Stimulated activated CD4-positive, alpha-beta T cell treated with anti-CD3 and anti-CD28 coated beads, Interleukin-15, amount 100 ng/mL, for 48 hours (primary cell): ENCODE measurements at places on chromosomes 2 and 18.

DNA sequence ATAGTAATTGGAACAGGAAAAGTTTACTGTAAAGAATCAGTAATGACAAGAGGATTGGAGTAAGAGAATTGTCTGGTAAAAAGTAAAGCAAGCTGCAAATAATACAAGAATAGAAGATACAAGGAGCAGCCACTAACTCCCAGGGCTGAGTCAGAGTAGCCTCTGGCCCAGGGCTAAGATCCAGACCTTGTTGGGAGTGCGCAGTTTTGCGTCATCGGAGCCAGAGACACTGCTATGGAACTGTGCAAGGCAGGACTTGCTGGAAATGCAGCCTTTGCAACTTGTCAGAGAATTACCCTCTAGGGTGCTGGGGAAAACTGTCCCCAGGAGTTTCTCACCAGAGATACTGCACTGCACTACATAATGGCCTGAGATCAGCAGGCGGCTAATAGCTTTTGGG lies 135.2 kb downstream of the NYAP2 start:
- DNase-seq: no peak

DNA sequence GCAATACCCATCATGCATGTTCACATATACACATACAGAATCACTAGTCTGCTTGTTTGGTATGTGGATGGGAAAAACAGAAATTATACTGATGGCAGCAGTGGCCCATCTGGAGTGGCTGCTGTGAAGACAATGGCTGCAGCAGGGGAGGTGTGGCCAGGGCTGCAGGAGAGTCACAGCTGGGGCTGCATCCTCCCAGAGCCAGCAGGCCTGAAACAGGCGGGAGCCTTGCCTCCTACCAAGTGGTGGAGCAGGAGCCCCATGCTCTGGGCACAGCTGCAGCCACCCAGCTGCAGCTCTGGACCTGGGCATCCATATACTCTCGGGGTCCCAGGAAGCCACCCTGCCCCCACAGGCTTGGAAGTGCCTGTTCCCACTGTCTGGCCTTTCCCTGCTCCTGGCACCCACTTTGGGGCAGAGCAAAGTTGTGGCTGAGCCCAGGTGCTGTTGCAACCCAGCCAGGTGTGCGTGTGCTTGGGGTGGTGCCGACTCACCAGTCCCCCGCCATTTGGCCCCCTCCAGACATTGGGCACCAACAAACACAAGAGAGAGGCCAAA lies 136.6 kb downstream of the SPAG16 start:
- DNase-seq: no peak

GRCh38 chr2:164981217-164981990 lies 26.1 kb upstream of the SLC38A11 start:
- no peak for DNase-seq

DNA sequence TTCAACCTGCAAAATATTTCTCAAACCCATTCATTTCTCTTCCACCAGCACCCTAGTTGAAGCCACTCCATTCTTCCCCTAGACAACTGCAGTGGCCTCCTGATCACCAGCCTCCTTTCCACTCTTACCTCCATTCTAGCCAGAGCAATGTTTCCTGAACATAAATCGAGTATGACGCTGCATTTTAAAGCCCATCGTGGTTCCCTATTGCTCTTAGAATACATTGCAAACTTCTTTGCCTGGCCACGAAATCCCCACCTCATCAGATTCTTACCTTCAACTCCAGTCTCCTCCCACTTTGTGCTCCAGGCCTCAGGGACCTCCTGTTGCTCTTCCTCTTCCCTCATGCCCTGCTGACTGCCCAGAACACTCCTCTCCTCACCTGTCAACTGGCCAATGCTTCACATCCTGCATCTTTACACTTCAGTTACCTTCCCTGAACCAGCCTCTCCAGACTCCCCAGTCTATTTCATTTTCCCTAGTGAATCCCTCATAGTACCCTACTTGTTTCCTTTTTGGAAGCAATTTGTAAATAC lies 176.5 kb upstream of the CTAGE1 start:
- DNase-seq: no peak

- no peak for DNase-seq
Observed at GRCh38 chr2:229443141-229443540, 172.1 kb upstream of the PID1 start.

DNA sequence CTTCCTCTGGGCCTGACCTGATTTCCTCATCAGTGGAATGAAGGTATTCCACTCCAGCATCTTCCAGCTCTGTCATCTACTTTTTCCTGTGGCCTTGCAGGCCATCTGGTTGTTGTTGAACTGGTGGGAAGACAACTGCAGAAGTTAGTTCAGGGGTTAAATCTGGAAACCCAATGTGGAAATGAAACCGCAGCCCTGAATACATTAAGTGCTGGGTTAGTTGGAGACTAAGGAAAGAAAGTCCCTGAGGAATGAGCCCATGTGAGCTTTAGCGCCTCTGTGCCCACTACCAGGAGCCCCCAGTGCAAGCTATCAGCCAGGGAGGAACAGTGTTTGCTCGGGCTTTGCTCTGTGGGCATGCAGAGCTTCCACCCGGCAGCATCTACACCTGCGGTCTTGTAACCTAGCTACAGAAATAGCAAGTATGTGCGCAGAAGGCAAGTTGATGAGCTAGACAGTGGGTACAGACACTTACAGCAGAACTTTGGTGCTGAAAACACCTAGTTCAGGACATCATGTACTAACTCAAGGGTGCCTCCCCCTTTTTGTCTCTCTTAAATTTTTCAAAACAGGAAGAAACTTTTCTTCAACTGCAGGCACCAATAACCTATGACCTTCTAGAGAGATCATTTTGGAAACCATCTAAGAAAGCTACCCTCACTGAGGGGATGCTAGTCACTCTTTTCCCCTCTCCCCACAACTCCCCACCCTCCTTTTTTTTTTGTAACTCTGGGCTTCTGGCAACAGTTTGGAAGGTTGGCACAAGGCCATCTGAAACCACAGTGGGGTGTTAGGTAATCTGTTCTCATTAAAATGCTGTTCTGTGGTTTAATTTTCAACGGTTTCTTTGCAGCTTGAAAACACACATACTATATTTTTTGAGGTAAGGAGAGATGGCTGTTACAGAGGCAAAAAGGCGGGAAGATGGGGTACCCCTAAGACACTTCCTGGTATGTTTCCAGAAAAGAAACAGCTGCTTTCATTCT lies 18.3 kb upstream of the CXCR4 start:
- no peak for DNase-seq

DNA sequence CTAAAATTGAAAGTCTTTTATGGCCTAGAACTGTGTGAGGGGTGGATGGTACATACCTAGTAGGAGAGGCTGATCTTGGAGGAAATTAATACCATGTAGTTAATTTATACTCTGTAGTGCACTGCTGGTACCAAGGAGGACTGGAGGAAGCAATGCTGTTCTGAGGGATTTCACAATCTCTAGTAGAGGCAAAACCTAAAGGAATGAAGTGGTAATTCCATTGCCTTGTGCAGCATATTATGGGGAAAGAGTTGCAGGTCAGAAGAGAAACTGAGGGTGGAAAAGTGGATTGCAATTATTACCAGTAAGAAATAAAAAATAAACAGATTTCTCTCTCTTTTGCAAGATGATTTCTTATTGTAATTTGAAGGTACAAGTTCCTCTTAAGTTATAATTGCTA lies 2.2 kb downstream of the ABI2 start:
- no peak for DNase-seq

GRCh38 chr2:174929786-174930185 lies 75.4 kb downstream of the CHN1 start:
- DNase-seq: no peak

DNA sequence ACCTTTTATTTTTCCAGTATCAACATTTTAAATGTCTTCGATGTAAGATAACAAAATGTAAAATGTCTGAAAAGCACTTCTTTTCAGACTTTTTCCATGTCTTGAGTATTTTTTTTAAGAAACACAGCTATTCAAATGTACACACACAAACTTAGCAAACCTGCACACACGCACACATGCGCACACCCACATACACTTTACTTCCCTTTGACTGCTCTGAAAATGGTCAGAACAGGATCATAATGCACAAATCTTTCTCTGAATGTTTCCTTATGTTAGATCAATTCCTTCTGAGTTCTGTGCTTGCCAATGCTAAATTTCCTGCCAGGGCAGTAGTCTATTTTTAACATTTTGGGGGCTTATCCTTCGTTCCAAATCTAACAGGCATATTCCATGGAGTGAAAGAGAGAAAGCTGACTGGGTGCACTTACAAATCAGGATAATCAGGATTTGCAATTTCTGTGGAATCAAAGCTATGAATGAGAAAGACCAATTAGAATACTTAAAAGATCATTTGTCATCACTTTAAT lies 136.3 kb downstream of the ZEB2 start:
- DNase-seq: no peak
